T1000 (cell line): ENCODE measurements at places on chromosomes 2 and 18.

GRCh38 chr18:76981396-76981968 is 151.1 kb downstream of the MBP start:
- no peak for DNase-seq

- DNase-seq: no peak
Measured at GRCh38 chr2:107625982-107626381, 200.7 kb upstream of the RGPD4 start.

DNA sequence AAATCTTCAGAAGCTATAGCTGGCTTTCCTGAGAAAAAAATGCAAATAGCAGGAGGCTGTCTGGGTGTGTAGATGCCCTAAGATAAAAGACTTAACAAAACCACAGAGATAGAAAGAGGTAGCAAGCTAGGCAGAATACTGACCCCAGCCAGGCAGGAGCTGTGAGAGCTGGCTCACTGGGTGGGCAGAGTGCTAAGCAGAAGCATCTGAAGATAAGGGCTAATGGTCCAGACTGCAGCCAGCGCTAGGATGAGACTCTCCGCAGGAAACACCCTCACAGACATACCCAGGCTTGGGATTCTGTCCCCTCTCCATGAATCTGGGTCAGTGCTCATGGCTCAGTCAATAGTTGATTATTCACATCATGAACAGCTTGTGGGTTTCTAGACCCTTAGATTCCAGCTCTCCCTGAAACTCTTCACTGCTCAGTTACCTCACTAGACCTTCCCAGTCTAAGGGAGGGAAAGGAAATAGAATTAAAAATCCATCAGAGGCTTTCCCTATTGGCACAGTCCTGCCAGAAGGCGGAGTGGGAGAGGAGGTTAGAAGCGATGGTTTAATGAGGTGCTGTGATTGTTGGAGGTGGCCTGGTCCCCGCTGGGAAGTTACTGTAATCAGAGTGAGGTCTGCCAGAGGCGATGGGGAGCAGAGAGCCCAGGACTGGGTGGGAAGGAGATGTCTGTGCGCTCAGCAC is 21.4 kb upstream of the CCBE1 start:
- DNase-seq: no peak

DNA sequence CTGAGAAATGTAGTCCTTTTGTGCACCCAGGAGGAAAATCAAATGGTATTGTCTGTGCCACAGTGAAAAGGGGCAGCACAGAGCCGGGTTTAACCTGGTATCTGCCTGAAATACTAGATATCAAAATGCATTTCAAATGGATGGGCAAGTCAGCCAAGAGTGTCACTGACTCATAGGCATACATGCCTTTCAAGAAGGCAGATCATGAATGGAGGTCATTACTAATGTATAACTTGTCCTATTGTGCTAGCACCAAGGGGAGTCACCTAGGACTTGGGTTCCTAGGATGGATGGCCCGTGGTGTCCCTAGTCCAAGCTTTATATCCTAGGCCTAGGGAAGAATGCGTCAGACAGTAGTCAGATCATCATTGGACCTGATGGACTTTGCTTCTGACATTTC is 49.9 kb downstream of the TCF7L1 start:
- DNase-seq: no peak

GRCh38 chr2:66682476-66682875 is 247.6 kb downstream of the MEIS1 start:
- no peak for DNase-seq
